ENCODE measurements at places on chromosomes 11 and 22.
A peak's percentile ranks its signal among the peaks of the same experiment; 100 is the strongest.

- DNase-seq, result no peak
These were observed 4.9 kb downstream of the MRPL48 start for GRCh38 chr11:73792584-73792983.

- DNase-seq, result no peak
These were observed 12.5 kb downstream of the L3MBTL2 start for GRCh38 chr22:41217553-41218157.

- DNase-seq, result no peak
These were observed 1.9 kb downstream of the TIRAP start for GRCh38 chr11:126284829-126285228.

- no peak for DNase-seq
These were observed 82.5 kb downstream of the C22orf31 start for GRCh38 chr22:28978863-28979796.

GRCh38 chr11:69689484-69690319 is 14.1 kb downstream of the FGF19 start:
- DNase-seq, result no peak

DNA sequence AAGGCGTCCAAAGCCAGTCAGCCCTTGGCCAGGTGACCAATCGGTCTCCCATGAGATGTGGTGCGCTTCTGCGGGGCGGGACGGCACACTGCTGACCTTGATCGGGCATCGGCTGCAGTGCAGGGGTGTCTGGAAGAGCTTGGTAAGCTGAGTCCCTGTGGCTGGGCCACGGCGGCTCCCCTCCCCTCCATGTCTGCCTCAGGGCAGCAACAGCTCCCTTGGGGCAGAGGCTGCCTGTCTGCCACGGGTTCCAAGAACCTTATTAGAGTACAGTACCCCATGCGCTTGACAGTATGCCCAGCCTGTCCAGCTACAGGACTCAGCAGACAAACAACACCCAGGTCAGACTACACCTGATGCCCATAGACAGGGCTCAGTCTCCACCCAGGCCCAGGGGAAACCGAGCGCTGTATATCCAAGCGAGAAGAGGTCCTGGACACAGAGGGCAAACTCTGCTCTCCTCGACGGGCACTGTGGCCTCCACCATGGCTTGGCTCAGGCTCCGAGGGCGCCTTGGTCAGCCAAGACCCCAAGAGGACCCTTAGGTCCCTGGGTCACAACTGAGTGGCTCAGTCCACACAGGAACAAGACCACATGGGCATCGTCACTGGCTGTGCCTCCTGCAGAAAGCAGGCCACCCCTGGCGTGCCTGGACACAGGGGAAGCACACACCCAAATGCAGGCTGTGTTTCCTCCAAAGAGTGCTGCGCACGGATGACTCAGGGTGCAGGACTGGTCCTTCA is 18.9 kb downstream of the TSPAN32 start:
- DNase-seq, result peak; percentile 22

DNA sequence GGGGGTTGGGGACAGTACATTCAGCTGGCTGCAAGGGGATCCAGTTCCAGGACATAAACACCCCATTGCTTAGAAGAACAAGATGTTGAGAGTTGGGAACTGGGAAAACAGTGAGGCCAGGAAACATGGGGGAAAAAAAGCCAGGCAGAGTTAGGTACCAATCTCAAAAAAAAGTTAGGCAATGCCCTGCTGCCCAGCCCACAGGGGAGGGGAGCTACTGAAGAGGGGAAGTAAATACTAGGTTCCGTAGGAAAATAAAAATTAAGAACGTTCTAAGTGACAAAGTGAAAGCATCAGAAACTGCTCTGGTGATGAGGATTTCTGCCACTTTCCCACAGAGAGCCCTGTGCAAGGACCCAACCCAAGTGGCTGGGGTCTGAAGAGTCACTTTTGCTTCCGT is 12.0 kb downstream of the SPTBN2 start:
- peak; percentile 15 for DNase-seq

DNA sequence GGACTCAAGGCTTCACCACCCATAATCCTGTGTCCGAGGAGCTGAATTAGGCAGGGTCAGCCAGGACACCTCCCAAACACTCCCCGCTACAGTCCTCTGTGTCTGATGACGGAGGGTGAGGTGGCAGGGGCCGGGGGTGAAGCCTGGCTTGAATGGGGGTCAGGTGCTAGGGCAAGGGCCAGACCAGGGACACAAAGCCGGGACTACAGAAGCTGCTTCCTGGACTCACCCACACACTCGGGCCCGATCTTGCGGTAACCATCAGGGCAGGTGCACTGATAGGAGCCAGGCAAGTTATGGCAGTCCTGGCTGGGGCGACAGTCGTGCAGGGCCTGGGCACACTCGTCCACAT is 2.3 kb downstream of the EFEMP2 start:
- no peak for DNase-seq

Measured in natural killer cell treated with Interleukin-12 subunit alpha and Interleukin-12 subunit beta and Interleukin-15 and Interleukin-18, amount 100 ng/mL, for 72 hours (primary cell).